CD4-positive, alpha-beta T cell treated with Interleukin-15 for 1 hour (primary cell): ENCODE measurements at places on chromosomes 11 and 22.

GRCh38 chr22:40498420-40499208 lies 128.2 kb downstream of the SGSM3 start:
- no peak for DNase-seq

DNA sequence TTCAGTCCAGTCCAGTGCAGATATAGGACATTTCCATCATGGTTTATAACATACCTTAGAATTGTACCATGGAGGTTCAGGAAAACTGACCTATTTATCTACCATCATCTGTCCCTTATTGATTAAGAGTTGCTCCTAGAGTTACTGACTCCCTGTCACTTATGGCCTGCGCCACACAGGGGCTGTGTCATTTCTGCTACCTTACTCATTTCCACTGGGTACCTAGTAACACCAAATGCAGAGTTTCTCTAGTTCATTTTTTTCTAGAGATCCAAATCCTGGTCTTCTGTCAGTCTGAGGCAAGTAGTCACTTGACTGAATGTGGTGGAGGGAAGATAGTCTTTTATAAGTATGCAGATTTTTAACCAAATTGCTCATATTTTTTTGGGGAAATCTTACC lies 59.2 kb downstream of the PDE3B start:
- no peak for DNase-seq

DNA sequence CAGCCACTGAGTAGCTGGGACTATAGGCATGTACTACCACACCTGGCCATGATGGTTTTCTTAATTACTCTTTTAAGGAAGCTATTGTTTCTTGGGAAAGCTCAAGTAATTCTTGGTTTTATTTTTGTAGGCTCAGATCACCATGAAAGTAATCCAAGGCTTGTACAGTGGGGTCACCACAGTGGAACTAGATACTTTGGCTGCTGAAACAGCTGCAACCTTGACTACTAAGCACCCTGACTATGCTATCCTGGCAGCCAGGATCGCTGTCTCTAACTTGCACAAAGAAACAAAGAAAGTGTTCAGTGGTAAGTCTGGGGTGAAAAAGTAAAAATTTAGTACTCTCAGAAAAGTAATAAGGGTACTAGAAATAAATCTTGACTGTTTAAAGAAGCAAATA lies 11.3 kb downstream of the RRM1 start:
- no peak for DNase-seq

DNA sequence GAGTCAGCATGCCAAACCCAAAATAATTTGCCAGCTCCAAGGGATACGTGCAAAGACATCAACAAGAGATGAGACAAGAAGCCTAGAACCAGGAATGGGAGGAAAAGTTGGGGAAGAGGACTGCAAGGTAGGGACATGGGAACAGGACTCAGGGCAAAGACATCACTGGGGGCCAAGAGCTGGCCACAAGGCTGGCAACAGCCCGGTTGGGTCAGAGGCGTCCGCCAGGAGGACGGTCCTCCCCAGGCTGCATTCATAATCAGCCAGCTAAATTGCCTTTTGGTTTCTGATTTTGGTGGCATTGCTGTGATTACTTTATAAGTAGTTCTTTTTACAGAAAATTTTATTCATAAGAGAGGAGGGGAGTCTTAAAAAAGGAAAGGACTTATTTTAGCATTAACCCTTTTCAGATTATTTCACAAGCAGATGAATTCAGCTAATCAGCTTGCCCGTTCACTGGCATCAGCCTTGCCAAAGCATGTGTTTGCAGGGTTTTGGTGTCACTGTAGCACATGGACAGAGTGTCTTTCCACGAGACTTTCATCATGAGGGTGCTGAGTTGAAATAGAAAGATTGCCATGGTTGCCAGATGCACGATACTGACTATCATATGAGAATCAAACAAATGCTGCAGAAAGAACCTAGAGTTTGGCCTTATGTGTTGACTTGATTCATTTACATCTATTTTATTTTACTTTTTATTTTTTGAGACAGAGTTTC lies 23.2 kb upstream of the NAV2 start:
- no peak for DNase-seq

DNA sequence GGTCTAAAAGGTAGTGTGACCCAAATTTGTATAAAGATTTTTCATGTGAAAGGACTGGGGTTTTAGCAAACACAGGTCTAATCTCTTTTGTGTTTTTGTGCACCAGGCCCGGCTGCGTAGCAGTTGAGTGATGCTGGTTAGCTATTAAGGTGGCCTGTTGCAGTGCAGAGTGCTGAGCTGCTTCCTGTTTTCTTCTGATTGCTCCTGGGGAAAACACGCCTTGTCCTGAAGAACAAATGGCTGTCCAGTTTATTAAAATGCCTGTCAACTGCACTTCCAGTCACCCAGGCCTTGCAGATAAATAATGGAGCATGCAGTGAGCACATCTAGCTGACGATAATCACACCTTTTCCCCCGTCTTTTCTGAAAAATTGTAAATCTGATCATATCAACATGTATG lies 1.8 kb downstream of the SRSF8 start:
- peak; percentile 82 for DNase-seq

DNA sequence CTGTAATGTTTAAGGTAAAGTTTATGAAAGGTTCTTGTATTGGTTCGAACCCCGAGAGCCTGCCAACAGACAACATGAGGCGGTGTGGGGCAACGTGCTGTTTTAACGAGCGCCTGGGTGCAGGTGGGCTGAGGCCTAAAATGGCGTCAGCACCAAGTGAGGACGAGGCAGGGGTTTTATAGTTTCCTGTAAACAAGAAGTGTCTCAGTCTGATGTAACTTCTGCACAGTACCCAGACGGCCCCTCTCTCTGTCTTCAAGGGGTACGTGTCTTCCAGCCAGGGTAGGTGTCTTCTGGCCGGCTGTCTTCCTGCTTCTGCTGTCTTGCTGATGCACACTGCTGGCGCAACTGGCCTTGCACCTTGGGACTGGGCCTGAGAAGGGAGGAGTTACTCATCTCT lies 2.7 kb downstream of the PPFIBP2 start:
- DNase-seq = no peak

- no peak for DNase-seq
Measured at GRCh38 chr22:25692397-25693267, 49.4 kb upstream of the MYO18B start.

DNA sequence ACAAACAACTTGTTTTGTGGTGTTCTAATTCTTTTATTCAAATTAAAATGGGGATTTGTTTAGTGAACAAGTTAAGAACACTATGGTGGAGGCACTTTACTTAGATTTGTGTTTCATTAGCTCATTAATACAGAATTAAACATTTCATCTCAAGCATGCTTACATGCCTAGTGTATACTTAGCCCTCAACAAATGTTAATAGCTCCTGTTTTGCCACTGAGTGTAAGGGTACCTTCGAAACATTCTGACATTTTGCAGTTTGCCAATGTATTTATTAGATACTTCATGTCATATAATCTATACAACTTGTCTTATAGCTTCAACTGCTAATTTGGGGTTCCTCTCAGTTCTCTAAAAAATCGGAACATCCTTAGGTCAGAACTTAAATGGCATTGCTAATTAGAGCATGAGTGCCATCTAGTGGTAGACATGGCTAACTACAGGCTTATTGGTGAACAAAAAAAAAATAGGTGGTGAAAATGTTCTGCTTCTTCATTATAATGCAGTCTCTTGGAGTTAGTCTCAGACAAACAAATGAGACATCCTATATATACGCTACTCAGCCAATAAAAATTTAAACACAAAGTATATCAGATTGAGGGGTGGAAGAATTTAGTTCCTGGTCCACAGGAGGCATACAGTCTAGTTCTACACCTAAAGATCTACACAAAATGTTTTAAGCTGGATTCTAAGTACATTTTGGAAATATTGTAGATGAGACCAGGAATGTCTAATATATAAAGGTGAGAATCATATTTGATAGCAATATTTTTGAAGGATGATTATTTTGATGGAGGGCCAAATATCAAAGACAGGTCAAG lies 4.9 kb upstream of the CNTN5 start:
- DNase-seq = no peak

DNA sequence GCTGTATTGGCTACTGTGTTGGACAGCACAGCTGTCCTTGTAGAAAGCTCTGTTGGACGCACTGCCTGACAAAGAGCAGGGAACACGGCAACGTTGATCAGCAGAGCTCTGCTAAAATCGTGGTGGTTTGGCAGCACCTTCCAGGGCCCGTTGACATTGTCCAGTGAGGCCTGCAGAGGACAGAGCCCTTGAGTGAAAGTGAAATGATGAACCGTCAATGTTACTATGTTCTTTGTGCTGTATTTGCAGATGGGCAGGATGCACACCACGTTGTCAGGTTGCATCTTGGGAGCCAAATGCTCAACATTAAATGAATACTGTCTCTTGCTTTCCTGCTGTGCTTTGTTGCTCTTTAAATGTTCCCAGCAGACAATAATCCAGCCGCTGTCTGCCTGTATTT lies 69.7 kb downstream of the NELL1 start:
- DNase-seq = no peak
